SHP77 (cell line): ENCODE measurements at places on chromosomes 6 and 20.

- DNase-seq: no peak
Observed at GRCh38 chr20:15900443-15900842, 672.8 kb downstream of the KIF16B start.

- no peak for DNase-seq
Observed at GRCh38 chr6:131331151-131331550, 195.9 kb downstream of the AKAP7 start.

- no peak for DNase-seq
Observed at GRCh38 chr20:8940326-8940725, 128.6 kb upstream of the PLCB4 start.

DNA sequence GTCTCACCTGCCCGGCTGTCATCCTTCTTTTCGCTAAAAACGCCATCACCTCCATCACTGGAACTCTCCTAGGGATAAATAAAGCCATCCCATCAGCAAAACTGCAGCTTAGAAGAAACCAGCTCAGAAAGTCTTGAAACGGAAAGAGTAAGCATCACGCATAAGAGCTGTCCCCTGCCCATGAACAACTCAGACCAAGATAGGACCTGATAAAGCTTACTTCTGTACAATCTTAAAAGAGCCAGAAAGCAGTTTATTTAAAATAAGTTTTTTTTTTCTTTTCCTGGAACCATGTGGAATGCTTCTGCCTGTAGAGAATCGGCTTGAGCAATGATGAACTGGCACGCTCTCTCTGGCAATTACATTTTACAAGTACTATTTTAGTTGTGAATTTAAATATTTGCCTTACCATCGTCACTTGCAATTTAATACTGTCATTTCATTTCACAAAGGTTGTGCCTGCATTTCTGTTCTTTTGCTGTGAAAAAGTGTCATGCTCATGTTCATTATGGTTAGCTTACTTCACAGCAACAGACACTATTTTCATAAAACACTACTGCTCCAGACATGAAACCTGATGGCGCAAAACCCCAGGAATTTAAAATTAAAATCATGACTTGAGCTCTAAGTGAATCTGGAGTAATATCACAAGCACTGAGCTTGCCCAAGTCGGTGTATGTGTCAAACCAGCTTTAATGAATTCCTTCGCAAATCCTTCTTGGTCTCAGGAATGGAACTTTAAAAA, 59.6 kb upstream of the EMILIN3 start:
- DNase-seq: no peak

DNA sequence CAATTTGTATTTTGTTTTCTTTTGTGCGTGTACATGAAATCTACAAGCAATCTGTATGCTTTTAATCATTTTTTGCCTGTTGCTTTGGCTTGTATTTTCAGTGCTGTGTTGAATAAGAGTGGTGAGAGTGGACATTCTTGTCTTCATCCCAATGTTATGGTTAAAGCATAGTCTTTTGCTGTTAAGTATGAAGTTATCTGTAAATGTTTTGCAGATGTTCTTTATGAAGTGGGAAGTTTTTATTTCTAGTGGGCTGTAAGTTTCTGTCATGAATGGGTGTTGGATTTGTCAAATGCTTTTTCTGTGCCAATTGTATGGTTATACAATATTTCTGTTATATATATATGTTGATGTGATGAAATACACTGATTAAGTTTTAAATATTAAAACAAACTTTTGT, 24.2 kb downstream of the ZKSCAN3 start:
- no peak for DNase-seq

DNA sequence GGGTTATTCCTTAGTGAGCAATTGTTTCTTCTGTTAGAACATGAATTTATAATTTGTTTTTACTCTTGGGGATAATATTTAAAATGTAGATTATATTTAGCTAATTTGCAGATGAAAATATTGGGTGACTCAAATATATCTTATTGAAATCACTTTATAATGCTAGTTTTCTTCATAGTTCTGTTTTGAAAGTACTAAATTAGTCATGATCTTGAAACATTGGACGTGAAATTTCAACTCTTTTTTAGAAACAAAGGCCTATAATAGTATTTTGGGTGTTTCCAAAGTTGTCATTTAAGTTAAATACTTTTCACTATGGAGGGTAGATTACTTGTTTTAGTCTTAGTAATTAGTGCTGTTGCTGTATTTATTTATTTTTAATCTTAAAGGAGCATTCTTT, 250.9 kb downstream of the UTRN start:
- no peak for DNase-seq

- no peak for DNase-seq
Observed at GRCh38 chr6:25342802-25343201, 63.6 kb downstream of the CARMIL1 start.

DNA sequence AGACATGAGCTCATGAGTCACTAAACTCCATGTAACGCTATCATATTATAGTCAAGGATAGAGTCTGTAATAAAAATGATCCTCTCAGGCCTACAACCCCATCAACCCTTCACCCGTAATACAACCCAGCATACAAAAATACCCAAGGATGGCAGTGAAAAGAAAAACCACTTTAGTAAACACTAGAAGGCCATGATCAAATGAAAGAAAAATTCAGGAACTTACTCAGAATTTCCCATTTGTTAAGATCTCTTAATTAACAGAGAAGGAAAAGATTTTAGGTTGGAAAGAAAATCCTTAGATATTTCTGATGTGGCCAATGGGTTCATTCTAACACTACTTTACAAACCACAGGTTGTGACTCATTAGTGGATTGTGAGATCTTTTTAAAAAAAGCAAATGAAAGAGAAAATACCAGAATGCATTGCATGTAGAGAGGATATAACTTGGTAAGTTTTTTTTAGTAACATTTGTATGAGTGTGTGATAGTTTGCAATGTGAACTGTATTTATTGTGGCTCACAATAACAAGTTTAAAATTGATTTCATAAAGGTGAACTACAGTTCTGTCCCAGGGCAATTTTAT, 8.0 kb upstream of the UBE2J1 start:
- no peak for DNase-seq

- no peak for DNase-seq
Observed at GRCh38 chr6:125834348-125834747, 43.6 kb downstream of the NCOA7 start.

DNA sequence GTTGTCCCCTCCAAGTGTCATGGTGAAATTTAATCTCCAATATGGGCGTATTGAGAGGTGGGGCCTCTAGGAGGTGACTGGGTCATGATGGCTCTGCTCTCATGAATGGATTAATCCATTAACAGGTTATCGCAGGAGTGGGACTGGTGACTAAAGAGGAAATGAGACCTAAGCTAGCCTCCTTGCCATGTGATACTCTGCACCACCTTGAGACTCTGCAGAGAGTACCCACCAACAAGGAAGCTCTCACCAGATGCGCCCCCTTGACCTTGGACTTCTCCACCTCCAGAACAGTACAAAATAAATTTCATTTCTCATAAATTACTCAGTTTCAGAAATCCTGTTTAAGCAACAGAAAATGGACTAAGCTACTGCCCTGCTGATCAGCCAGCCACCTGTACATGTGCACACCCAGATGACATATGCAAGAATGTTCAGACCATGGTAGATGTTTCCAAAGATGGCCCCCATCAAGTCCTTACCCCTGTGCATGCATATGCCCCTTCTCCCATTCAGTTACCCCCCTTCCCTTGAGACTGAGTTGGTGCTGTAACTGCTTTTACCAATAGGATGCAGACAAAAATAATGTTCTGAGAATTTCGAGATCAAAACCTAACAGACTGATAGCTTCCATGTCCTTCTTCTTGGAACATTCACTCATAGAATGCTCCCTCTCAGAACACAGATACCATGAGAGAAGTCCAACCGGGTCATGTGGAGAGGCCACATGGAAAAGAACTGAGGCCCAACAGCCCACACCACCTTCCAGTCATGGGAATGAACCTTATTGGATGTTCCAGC, 28.4 kb downstream of the MAP3K5 start:
- DNase-seq: no peak

- peak; percentile 88 for DNase-seq
Observed at GRCh38 chr6:33299237-33299944, 649 bp upstream of the RGL2 start.

DNA sequence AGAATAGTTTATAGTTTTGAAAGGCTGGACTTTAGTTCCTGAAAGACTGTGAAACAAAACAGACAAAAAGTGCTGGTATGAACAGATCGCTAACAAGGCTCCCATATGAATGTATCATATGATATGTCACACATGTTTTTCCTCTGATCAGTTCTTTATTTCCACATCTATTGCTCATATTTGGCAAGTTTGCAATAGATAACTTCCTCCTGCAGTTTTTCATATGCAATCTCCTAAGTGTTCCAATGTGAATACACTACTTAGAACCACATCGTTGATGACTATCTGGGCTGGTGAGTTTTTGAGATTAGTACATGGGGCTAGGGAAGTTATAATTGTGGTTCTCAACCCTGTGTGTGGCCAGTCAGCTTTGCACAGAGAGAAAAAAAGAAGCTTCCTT, 23.1 kb downstream of the CRYBG1 start:
- no peak for DNase-seq

- no peak for DNase-seq
Observed at GRCh38 chr6:140627002-140627401, 1252.6 kb upstream of the CITED2 start.

GRCh38 chr6:105428342-105428957, 25.6 kb upstream of the PREP start:
- DNase-seq: no peak

DNA sequence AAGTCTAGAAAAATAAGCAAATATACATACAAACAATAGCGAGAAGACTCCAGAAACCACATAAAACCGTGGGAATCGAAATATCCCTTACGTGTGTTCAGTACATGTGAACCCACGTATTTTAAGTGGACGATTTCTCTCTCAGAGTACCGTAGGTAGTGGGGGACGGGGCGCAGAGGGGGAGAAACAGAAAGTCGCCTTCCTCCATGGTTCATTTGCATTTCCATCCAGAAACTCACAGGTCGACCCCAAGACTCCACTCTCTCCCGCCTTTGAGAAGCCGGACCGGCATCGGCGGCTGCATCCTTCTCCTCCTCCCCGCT, 538 bp upstream of the ENPP1 start:
- DNase-seq: no peak

DNA sequence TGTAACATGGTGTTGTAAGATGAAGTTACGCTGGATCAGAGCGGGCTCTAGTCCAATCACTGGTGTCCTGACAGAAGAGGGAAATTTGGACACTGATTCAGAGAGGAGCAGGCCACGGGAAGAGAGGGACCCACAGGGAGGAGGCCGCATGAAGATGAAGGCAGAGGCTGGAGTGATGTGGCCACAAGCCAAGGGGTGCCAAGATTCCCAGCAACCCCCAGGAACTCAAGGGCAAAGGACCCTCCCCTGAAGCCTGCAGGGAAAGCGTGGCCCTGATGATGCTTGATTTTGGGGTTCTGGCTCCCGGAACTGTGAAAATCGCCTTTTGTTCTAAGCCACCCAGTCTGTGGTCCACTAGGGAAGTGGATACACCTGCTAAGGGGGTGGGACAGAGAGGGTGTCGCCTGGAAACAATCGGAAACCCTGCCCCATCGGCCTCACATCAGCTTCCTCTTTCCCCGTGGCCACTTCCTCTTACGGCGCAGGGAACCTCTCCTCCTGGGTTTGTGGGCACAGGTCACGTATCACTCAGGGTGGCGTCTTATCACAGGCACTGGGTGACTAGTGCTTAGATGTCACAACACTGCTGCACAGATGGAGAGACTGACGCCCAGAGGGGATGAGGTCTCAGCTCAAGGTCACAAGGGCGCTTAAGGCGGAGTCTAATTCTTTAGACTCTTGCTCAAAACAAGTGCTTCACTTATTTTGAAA, 58.0 kb downstream of the SULF2 start:
- DNase-seq: no peak

DNA sequence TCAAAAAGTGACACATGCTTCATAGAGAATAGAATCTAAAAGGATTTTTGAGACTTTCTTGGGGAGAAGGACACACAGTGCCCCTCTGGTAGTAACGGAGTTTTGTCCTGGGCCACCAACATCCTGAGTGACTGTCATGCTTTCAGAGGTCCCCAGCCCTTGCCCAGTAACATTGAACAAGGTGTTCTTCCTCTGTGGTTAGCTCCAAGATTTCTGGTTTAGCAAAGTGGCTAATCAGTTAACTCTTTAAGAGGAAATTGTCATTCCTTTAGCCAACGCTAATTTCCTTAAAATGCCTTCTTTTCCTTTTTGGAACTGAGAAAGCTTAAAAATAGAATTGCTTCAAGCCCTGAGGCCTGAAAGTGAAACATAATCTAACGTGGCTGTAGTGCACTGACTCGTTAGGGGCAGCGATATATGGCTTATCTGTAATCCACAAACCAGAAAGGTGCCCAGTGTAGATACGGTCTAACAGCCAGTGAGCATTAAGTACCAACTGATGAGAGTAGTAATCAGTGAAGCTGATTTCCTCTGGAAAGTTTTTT, 7.8 kb downstream of the E2F3 start:
- DNase-seq: no peak

DNA sequence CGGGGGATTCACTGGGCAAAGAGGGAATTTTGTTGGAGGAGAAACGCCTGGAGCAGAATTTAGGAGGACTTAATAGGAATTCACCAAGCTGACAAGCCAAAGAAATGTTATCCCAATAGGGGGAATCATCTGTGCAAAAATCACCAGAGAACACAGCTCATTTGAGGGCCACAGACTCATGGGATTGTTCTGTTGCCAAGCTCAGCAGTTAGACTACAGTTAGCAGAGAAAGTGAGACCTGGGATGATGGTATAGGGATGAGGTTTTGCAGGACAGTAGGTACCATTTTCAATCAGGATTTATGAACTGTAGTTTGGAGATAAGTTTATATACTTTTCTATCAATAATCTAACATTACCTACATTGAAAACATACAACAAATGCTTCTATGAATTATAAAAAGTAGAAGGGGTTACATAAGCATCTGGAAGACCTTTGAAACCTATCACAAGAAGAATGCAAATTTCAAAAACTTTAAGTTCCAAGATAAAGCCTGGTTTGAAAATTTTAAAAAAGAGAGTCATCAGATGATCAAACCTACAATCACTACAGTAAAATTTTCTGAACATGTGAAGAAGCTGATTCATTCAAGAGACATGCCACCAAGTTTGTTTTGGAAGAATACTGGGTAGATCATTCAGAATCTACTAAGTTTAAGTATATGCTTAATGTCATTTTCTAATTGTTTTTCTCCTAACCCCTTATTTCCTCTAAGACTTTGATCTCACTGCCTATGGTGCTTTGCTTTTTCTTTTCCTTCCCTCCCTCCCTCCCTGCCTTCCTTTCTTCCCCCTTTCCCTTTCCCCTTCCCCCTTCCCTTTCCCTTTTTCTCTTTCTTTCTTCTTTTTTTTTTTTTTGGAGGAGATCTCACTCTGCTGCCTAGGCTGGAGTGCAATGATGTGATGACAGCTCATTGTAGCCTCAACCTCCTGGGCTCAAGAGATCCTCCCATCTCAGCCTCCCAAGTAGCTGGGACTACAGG, 81.5 kb downstream of the KIF13A start:
- no peak for DNase-seq

DNA sequence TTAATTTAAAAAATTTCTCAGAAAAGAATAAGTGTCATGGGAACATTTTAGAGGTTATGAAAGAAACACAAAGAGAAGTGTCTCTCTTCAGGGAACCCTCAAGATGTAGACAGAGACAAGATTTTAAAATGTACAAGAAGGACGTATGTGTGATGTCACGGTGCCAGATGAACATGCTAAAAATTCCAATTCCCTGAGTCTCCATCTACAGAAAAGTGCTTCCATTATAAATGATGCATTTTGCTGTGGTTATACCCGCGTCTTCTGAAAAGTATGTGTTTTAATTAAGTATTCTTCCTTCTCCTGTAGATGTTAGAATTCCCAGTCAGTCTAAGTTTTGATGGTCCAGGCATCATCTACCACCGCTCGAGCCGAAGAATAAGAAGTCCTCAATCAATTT, 489.1 kb downstream of the PREX1 start:
- DNase-seq: no peak

GRCh38 chr6:108589244-108589791, 28.6 kb downstream of the FOXO3 start:
- no peak for DNase-seq
